ENCODE measurements at places on chromosomes 2 and 18.
A peak's percentile ranks its signal among the peaks of the same experiment; 100 is the strongest.

DNA sequence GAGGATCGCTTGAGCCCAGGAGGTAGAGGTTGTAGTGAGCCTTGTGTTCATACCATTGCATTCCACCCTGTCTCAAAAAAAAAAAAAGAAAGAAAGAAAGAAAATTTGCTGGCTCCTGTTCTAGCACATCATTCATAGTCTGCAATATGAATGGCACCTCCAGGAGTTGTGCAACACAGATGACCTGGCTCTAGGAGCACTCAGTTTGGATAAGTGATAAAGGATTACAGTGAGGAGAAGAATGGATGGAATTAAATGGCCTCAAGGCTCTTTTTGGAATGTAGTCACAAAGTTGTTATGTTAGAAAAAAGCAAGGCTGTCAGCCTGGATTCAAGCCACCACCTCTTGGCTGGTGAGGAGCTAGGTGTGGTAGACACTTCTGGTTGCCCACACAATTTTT is 21.5 kb upstream of the SPRED2 start:
- no peak for DNase-seq

GRCh38 chr2:224069172-224069571 is 30.1 kb upstream of the SERPINE2 start:
- no peak for DNase-seq

DNA sequence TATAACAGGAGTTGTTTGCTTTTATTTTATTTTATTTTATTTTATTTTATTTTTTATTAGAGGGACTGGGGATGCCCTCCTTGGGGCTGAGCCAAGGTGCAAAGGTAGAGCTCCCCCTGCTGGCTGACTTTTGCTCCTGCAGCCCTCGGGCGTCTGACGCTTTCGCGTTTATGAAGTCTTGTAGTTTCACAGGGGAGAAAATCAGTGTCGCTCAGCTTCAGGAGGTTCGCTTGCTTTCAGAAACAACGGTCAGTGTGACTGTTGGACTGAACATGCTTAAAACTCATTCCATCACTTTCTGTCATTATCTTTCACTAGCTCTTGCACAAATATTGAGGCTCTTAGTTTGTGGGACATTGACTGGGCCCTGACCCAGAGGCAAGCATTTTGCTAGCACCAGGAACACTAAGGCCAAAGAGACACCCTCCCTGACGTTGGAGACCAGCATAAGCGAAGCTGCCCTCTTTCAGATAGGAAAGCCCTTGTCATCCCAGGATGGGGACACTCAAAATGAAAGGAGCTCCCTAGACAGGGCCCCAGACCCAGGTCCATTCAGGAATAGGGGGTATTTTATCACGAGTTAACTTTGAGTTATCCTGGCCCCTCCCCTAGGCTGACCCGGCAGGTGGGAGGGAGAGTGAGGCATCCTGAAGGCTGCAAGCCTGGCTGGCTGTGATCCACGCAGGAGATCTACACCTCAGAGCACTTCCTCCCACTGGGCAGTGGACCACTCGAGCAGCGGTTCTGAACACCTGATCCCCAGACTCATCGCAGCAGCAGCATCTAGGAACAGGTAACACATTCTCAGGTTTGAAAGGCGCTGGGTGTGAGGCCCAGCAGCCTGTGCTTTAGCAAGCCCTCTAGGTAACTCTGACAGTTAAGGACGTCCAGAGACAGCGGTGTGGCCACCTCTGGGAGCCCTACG is 34.4 kb downstream of the LGALSL start:
- peak; percentile 83 for DNase-seq

DNA sequence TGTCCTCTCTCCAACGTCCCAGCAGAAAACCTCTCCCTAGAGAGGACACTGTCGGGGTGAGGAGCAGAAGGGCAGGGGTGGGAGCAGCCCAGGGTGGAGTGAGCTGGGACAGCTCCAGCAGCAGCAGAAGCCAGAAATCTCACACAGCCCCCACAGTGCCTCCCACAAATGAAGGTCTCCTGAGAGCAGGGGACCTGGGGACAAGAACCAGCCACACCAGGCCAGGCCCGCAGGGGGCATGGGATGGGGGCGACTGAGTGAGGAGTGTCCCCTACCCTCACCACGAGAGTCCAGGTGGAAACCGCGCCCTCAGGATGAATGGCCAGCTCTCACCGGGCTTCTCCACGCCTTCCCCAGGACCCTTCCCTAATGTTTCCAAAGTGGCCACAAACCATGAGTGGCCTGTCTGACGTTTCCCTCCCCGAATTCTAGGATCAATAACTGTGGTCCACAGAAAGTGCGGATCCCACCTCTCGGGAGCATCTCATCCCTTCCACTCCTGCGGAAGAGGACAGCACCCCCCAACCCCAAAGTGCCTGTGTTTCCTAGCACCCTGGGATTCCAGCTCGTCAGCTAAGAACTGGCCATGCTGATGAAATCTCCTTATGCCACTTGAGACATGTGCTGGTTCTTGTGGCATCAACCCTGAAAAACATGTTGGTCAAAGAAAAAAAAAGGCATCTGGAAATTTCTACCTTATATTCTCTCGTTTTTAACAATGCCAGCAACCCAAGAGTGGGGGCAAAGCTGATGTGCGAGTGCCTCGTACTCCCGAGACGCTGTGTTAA is 121.1 kb downstream of the HDAC4 start:
- DNase-seq, result peak; percentile 1

DNA sequence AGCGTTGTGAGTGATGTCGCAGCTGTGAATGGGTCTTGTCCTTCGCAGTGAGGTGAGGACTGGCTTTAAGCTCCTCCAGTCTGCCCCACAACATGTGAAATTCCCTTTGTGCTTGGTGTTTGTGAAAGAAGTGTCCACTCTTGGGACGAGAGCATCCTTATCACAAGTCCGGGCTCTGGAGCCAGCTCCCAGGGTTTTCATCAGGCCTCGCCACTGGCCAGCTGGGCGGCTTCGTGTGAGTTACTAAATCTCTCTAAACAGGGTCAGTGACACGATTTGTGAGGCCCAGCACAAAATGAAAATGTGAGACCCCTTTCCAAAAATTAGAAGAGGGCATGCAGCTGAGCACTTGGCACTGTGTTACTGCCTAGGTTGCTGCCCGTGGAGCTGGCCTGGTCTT is 115.9 kb downstream of the VAPA start:
- no peak for DNase-seq

GRCh38 chr18:21479721-21480120 is 120.8 kb downstream of the ESCO1 start:
- DNase-seq, result no peak

DNA sequence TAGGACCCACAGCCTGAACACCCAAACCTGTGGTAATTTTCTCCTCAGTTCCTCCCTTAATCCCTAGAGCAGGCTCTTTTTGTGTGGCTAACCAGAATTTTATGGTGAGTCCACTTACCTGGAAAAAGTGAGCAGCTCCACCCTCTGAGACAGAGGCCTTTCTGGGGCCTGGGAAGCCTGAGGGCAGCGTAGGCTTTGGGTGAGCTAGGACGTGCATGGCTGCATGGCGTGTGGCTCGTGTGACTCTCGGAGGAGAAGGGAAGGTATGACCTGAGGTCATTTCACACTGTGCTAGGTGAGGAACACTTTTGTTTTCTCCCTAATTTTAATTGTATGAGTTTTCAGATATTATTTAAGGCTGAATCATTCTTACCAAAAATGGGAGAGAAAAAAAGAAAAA is 73.5 kb upstream of the DYNAP start:
- DNase-seq, result no peak

GRCh38 chr2:169637620-169638019 is 53.5 kb downstream of the PPIG start:
- no peak for DNase-seq

DNA sequence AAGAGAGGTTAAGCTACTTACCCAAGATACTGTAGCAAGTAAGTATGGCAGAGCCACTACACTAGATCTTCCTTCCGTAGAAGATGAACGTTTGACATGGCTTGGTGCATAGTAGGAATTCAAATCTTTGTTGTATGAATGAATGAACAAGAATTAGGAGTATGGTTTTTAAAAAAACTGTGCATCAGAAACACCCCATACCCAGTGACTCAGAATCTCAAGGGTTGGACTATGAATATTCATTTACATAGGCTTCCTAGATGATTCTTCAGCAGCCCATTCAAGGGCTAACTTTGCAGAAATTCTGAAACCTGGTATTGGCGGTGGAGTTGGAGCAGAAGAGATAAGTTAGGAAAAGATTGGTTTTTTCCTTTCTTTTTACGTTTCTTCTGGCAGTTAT is 5.4 kb downstream of the ACTR3 start:
- no peak for DNase-seq

DNA sequence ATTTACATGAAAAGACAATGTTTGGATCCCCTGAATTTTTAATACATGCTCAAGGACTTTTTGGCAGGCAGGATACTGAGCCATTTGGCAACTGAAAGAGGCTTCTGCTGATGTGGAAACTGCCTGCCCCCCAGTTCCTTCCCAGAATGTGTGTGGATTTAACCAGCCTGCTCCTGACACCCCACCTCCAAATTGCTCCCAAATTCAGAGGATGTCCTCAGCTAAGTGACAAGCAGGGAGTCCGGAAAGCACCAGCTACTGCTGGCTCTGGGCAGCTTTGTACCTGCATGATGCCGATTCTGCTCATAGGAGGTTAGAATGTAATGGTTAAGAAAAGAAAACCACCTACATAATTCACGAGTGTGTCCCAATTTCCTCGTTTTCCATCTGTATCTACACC is 197.5 kb downstream of the CDH20 start:
- DNase-seq, result no peak

- DNase-seq, result peak; percentile 53
Observed at GRCh38 chr2:181683518-181684453, 3.5 kb upstream of the NEUROD1 start.

GRCh38 chr2:219752726-219753125 is 125.3 kb downstream of the SLC4A3 start:
- no peak for DNase-seq

DNA sequence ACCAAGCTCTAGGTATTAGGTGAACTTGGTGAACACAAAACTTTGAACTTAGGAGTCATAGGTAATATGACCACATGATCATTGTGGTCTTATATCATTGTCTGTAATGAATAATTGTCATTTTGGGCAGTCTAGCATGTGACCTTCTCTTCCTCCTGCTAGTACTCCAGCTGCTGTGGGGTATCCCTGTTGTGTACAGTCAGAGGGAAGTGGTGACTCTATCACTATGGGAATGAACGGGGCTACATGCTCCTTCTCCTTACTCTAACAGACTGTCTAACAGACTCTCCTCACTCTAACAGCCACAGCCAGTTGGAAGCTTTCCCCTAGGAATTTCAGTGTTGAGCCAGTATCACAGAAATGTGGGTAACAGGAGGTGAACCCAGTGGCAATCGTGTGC is 68.2 kb upstream of the NEDD4L start:
- DNase-seq, result no peak

- DNase-seq, result no peak
Observed at GRCh38 chr2:127942002-127942401, 56.2 kb upstream of the AMMECR1L start.

- DNase-seq, result no peak
Observed at GRCh38 chr2:208358758-208359631, 47.6 kb upstream of the PTH2R start.

- no peak for DNase-seq
Observed at GRCh38 chr2:10433947-10434885, 13.9 kb downstream of the ODC1 start.

GRCh38 chr2:218286570-218287459 is 5.5 kb downstream of the TMBIM1 start:
- DNase-seq, result peak; percentile 84

DNA sequence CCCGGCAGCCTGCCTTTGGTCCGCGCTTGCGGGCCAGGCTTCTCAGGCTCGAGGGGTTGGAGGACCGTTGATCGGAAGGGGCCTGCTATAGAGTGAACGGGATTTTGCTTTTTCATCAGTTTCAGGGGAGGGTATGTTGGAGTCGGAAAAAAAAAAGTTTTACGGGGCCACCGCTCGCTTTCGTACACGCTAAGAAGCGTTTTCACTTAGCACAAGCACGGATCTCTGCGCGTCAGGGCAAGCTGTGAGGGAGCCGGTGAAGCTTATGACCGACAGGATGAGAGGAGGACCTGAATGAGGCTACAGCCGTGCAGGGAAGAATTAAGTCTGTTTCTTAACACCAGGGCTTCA is 443 bp downstream of the CPSF3 start:
- DNase-seq, result peak; percentile 36

DNA sequence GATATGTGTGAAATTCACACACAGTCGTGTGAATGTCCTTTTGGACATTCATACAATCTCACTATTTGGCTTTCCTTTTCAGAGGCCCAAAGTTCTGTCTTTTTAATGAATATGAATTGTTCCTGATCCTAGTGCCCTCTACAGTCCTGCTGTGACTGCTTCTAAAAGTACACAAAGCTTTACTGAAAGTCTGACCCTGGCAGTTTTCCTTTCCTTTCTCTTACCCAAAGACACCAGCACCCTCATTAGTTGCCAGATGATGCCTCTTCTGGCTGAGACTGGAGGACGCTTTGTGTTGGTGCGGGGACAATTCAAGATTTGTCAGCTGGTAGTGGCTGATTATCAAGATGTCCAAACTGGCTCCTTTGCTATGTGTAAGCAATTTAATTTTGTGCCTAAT is 81.8 kb upstream of the CDCA7 start:
- no peak for DNase-seq

DNA sequence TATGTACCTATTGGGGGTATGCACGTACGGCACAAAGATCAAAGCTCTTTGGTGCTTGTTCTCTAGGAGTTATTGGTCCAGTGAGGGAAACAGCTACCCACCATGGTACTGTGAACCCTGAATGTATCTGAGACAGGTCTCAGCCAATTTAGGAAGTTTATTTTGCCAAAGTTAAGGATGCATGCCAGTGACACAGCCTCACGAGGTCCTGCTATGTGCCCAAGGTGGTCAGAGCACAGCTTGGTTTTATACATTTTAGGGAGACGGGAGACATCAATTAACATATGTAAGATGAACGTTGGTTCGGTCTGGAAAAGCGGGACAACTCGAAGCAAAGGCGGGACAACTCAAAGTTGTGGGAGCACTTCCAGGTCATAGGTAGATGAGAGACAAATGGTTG is 75.8 kb downstream of the SOWAHC start:
- DNase-seq, result no peak

DNA sequence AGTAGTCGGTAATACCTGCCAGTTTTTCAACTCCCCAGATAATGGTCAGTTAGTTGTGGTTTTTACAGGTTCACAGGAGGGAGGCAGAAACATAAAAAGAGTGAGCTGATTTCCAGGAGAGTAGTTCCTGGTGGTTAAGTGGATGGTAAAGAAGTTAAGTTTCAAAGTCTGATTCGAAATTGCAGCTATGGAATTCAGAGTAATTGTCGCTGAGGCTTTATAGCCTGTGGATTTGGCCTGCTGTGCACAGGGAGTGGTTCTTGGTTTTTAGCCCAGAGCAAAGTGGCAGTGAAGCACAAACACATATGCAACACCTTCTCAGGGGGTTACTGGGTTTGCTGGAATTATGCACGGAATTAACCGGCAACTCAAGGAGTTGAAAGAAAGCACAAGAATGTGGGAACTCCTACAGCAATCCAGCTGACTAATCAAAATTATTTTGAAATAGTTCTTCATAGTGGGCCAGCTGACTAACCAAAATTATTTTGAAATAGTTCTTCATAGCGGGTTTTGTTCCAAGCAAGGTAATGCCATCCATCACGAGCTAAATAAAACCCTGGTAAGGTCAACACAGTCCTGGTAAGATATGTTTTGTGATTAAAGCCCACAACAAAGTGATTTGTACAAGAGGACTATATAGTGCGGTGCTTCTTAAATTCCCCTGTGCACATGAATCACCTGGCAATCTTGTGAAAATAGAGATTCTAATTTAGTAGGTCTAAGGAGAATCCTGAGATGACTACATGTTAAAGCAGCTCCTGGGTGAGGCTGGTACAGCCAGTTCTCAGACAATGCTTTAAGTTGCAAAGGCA is 94.4 kb downstream of the SGPP2 start:
- DNase-seq, result no peak

- peak; percentile 24 for DNase-seq
Observed at GRCh38 chr2:667332-667999, 9.7 kb downstream of the TMEM18 start.

- DNase-seq, result no peak
Observed at GRCh38 chr2:217414429-217414828, 554.6 kb upstream of the TNP1 start.

Measured in activated T-cell treated with anti-CD3 and anti-CD28 coated beads, Interleukin-2, amount 50 U/mL, for 72 hours (primary cell).